Nasal cavity respiratory epithelium epithelial cell of viscerocranial mucosa (primary cell): ENCODE measurements at places on chromosomes 6 and 20. TPM values are rescaled to one million over a fixed set of nuclear protein-coding genes. Genes with fewer than 3 reads are reported as not detected.

The CGA gene
- total RNA-seq: not detected in 2 replicates

The SYNDIG1 gene
- total RNA-seq: 0.07 TPM in 1 of 2 replicates, not detected in the other

The C20orf204 gene
- total RNA-seq: 0.34 and 0.78 TPM in 2 replicates

The OPRM1 gene
- total RNA-seq: not detected in 2 replicates
